ENCODE measurements at places on chromosomes 4 and X. TPM values are rescaled to one million over a fixed set of nuclear protein-coding genes. Genes with fewer than 3 reads are reported as not detected.

The ANXA3 gene
- 354 TPM for total RNA-seq

The MAGEA8 gene
- total RNA-seq: not detected

DNA sequence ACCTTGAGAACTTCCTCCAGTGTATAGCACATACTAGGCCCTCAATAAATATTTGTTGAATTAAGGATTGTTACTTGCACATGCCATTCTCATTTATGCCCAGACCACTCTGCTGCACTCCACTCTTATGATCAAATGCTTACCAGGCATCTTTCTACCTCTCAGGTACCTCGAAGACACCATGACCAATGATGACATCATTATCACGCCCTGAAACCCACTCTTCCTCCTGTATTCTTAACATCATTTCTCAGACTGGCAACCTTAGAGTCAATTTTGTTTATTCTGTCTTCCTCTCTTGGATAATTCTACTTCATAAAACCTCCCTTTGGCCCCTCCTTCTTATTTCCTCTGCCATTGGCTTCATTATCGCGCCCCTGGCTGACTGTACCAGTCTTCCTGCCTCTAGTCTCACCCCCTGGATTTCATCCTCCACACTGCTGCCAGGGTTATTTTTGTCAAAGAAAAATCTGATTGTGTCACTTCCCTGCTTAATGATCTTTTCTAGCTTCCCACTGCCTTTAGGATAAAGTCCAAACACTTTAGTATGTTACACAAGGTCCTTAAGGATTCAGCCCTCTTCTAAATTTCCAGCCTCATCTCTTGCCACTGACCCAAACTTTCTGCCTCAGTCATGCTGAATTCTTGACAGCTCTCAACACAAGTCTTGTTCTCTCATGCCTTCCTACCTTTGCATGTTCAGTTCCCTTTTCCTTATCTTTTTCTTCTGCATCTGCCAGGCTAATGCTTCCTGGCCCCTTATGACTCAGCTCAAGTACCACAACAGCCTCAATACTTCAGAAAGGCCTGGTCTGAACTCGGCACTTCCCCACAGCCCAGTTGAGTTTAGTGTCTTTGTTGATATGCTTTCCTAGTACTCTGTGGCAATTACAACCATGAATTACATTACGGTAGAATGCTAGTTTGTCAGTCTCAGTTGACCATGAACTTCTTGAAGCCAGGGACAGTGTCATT, 45.8 kb downstream of the HDAC8 start:
- DNase-seq: no peak

GRCh38 chrX:130330706-130331105, 9.0 kb upstream of the SLC25A14 start:
- DNase-seq: no peak

DNA sequence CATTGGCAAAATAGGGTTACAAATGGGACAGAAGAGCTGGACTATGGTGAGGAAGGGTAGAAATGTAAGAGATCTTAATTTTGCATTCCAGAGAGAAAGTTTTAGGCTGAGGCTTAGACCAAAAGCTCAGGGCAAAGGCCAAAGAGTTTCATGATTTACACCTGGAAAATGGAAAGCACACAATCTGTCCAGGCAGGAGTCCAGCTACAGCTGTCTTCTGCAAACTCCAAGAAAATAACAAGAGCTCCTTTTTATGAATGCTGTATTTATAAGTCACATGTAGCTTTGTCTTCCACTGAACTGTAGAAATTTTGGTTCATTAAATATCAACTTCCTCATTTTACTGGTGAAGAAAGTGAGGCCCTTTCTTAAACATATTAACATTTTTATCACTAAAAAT, 288.0 kb upstream of the ATOH1 start:
- DNase-seq: no peak

GRCh38 chr4:140100771-140101170, 53.2 kb downstream of the MAML3 start:
- no peak for DNase-seq

DNA sequence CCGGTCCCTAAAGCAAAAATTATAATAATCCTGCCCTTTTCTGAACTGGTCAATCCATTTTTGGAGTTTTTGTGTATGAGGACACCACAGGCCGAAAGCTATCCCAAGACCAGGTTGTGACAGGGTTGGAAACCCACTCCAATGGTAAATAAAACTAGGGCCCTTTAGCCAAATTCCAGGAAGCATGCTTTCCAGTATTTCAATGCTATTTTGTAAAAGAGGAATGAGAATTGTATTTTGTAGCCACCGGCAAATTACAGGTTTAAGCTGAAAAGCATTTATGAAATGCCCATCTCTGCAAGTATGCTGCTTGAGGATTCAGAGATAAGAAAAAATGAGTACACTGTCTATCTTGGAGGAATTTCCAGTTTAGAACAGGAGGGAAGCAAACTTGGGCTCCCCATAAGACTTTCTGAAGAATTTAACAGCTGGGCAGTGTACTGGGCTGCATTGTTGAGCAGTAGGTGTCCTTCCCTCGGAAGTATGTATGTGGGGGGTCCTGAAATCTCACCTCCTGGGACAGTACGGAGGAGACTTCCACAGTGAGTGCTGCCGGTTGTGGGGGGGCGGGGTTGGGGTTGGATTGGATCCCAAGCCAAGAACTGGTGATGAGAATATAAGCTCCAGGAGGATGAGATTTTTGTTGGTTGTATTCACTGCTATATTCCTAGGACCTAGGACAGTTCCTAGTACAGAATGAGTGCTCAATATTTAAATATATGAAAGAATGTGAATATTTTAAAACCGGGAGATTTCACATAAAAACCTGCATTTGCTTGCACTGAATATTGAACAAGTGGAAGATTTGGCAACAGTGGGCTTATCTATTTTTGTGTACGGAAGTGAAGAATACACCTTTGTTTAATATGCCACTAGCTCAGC, 26.8 kb downstream of the OCIAD2 start:
- DNase-seq: no peak

GRCh38 chr4:53023677-53024299, 161.7 kb downstream of the RASL11B start:
- DNase-seq: no peak

DNA sequence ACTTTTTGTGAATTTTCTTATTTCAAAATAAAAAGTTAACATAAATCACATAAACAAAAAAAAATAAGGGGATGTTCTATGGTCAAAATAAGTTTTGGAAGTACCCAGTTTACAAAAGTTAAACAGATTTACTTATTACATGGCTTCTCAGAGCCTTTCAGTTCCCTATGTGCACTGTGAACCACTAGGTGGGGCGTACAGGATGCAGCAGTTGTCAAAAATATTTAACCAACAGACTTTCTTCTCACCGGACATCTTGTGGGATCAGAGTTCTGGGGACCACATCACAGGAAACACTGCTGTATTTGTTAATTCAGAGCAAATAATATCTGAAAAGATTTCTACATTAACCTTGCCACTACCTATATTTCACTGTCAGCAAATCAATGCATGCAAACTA, 74.1 kb downstream of the SMARCA1 start:
- no peak for DNase-seq
